Fibroblast of upper back skin (primary cell): ENCODE measurements at places on chromosomes 3 and 15.

GRCh38 chr15:68991723-68992122, 22.8 kb upstream of the NOX5 start:
- DNase-seq, result no peak

DNA sequence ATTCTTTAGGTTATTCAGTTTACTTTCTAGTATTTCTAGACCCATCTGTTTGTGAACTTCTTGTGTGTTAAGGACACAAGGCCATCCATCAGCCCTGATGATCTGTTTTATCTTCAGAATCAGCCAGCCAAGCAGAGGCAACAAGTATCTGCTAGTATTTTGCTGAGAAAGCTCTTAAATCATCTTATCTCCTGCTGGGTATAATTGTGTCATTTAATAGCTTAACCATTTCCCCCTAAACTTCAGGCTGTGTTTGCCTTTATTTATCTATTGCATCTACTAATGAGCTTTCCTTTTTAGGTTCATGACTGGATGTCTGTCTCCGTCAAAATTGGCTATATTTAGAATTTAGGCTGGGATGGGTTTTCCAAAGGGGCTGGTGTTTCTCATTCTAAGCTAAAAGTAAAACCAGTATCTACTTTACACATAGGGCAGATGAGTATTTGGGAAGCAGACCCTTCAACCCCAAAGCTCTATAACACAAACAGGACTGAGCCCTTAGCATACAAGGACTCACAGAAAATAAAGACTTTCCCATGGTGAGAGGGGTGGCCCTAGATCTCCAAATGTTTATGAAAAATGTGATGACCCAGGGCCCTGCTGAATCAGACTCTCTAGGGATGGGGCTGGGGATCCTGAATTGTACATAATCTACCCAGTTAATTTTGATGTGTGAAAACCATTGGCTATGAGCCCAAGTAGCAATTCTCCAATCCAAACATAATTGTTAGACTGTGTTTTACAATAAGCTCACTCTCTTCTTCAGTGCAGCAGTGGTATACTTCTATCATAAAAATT, 65.3 kb upstream of the PSMD6 start:
- DNase-seq, result peak; percentile 40

- no peak for DNase-seq
Measured at GRCh38 chr3:3800685-3801493, 1.7 kb downstream of the LRRN1 start.

- DNase-seq, result no peak
Measured at GRCh38 chr15:66768987-66769386, 67.0 kb downstream of the SMAD6 start.

- no peak for DNase-seq
Measured at GRCh38 chr3:186514296-186515002, 29.7 kb downstream of the CRYGS start.

- DNase-seq, result no peak
Measured at GRCh38 chr15:100008258-100008657, 275.0 kb upstream of the LYSMD4 start.

- no peak for DNase-seq
Measured at GRCh38 chr3:42263354-42264346, 2.3 kb downstream of the CCK start.

DNA sequence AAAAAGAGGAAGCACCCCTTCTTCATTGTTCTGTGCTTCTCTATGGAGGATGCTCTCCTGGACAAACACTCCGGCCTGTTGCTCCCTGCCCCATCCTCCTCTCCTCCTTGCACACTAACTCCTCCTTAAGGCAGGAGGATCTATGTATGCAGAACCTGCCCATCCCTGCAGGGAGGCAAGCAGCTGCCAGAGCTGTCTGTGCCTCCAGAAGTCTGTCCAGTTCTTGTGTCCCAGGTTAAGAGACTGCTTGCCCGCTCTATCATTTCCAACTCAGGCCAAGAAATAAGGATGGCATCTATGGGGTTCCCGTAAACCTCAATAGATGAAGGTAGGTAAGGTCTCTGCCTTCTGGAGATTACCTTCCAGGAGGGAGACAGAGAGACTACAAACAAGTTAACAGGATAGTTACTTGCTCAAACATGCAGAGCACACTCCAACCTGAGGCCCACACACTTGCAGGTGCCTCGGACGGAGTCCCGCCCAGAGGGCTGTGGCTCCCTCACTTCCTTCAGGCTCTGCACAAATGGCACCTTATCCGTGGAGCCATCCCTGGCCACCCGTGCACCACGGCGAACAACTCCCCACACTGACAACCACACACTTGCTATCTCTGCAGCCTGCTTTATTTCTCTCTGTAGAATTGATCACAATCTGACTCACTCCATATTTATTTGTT, 6.9 kb downstream of the XXYLT1 start:
- no peak for DNase-seq

GRCh38 chr3:17138246-17139039, 253.7 kb downstream of the PLCL2 start:
- DNase-seq, result no peak

DNA sequence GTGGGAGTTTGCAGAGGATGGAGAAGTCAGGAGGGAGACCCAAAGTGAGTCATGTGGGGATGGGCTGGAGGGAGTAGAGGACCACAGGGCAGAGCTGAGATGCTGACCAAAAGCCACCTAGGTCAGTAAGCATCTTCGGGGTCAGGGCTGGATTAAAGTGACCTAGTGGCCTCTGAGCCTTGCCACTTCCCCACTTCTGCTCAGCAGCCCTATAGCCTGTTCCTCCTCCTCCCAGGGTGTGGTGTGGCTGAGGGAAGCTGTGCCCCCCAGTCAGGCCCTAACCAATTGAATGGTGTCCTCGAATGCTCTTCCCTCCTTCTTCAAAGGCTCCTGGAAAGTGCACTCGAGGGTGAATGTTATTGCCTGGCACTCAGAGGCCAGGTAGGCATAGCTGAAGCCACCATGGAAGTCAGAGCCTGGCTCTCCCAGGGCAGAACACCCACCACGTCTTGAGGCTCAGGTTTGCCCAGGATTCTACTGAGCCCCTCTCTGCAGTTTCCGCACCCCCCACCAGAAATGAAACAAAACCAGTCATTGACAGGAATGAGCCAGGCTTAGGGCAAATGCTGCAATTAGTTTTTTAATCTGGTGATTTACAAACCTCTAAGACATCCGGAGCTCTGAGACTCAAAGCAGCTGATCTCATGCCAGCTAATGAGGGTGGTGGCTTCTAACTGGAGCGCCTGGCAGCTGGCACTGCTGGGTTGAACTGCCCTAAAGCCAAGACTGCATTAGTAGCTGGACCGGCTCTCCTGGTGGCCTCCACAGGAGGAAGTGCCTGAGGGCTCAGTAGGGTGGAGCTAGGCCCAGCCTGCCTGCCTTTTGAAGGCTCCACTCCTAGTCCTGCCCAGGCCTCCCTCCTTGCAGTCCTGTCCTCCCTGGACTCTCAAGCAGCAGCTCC, 26.0 kb upstream of the VIPR1 start:
- DNase-seq, result no peak

DNA sequence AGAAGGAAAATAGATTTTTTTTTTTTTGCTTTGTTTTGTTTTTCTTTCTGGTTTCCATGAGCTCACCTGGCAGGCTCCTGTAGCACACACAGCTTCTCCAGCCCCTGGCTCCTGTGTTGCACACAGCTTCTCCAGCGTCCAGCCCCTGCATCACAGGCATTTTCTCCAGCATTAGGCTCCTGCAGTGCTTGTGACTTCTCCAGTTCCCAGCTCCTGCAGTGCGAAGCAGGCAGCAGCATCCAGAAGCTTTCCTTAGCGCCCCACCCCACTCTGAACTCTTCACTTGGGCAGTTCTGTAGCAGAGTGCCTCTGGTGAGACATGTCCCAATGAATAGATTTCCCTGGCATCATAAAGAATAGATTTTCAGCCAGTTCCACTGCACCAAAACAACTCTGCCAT, 5.5 kb upstream of the CCDC39 start:
- DNase-seq, result no peak

DNA sequence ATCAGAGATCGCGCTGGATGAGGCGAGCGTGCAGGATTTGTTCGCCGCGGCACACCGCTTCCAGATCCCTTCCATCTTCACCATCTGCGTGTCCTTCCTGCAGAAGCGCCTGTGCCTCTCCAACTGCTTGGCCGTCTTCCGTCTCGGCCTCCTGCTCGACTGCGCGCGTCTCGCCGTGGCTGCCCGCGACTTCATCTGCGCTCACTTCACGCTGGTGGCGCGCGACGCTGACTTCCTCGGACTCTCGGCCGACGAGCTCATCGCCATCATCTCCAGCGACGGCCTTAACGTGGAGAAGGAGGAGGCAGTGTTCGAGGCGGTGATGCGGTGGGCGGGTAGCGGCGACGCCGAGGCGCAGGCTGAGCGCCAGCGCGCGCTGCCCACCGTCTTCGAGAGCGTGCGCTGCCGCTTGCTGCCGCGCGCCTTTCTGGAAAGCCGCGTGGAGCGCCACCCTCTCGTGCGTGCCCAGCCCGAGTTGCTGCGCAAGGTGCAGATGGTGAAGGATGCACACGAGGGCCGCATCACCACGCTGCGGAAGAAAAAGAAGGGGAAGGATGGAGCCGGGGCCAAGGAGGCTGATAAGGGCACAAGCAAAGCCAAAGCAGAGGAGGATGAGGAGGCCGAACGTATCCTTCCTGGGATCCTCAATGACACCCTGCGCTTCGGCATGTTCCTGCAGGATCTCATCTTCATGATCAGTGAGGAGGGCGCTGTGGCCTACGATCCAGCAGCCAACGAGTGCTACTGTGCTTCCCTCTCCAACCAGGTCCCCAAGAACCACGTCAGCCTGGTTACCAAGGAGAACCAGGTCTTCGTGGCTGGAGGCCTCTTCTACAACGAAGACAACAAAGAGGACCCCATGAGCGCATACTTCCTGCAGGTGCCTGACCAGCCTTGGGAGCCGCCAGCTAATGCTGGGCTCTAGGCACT, 819 bp downstream of the KLHL40 start:
- DNase-seq, result no peak

- DNase-seq, result peak; percentile 41
Measured at GRCh38 chr3:60809857-60810610, 441.2 kb downstream of the FHIT start.

- DNase-seq, result peak; percentile 23
Measured at GRCh38 chr3:110929816-110930215, 141.8 kb upstream of the NECTIN3 start.

GRCh38 chr3:155979746-155980145, 109.3 kb downstream of the GMPS start:
- no peak for DNase-seq

DNA sequence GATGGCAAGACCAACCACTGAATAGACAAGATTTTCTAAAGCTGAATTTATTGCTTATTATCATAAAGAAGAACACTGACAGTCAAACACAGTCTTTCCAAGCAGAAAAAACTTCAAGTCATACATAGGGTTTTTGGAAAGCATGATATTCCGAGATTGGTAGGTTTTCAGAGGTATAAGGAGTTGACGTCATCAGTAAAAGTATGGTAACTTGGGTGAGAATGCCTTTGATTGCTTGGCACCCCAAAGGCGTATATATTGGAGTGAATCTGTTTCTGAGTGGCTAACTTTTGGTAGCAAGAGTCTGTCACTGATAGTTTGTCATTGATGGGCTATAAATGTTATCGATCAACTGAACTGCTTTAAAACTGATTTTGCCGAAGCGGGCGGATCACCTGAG, 227.9 kb upstream of the CNTN4 start:
- no peak for DNase-seq

GRCh38 chr15:64251121-64251520, 88.3 kb upstream of the PPIB start:
- DNase-seq, result no peak

DNA sequence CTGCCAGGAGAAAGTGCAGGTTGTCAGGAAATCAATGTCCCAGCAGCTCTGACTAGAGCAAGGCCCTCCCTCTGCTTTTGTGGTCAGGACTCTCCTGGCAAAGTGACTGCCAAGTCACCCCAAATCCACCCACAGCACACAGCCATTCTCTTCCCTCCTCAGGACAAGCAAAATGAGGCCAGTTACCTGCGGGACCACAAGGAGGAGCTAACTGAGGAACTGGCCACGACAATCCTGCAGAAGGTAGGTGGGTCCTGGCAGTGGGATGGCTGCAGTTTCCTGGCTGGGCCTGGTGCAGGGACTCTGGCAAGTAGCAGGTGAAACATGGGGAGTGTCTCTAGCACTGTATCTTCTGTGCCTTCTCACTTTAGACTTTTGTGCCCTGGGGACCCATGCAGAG, 142.5 kb upstream of the EIF1B start:
- no peak for DNase-seq

- DNase-seq, result no peak
Measured at GRCh38 chr3:54994111-54994513, 66.3 kb upstream of the LRTM1 start.

GRCh38 chr3:168858327-168858726, 762.6 kb upstream of the GOLIM4 start:
- no peak for DNase-seq

DNA sequence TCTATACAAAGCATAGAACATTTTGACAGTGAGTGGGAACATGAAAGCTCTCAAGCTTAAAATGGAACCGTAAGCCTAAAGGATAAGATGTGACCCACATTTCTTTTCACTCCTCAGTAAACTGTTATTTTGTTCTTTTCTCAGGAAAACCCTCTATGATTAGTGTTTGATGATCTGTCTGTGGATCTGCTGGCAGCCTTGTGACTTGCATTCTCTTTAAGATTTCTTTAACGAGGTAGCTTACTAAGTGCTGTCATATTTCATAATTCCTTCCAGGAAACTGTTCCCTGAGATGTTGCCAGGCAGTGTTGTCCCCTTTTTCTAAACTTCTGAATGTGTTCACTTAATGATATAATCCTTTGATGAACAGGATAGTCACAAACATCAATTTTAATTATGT, 167.6 kb downstream of the PYDC2 start:
- DNase-seq, result no peak

GRCh38 chr15:43969802-43970375, 143.1 kb downstream of the WDR76 start:
- DNase-seq, result no peak

GRCh38 chr3:11691767-11692531, 48.2 kb upstream of the VGLL4 start:
- no peak for DNase-seq

DNA sequence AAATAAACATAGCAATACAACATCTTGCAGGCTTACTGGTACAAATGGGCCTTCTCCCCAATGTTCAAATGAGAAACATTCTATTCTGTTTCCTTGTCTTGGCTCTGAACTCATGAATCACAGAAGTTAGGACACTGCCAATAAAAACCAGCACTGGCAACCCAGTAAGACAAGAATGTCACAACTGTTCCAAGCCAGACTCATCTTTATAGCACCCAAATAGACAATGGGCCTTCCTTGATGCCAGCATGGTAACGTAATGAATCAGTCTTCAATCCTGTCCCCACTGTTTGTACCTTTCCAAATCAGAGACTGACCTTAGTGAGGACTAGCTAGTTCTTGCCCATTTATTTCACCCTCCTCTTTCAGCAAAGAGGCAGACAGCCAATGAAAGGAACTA, 14.1 kb upstream of the RPS17 start:
- DNase-seq, result no peak

- peak; percentile 87 for DNase-seq
Measured at GRCh38 chr3:45105855-45106671, 40.1 kb downstream of the CDCP1 start.

DNA sequence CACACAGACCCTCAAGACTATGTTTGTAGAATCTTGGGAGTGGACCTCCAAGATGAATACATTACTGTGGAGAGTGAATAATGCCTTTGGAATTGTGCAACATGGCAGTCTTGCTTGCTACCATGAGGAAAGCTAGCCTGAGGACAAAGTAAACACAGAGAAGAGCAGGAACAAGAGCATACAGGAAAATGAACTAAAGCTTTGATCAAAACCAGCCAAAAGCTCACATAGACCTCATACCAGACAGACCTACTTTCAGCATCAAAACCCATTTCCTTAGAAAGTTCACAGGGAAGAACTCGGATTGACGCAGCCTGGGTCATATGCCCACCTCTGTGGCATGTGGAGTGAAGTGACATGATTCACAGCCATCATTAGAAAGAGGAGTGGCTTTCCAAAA, 3.3 kb upstream of the RAB8B start:
- peak; percentile 75 for DNase-seq
